ENCODE measurements at places on chromosomes 7 and 10.

GRCh38 chr7:94444813-94445212 lies 50.1 kb downstream of the COL1A2 start:
- no peak for DNase-seq

GRCh38 chr7:20828947-20829346 lies 42.3 kb upstream of the SP8 start:
- no peak for DNase-seq

GRCh38 chr10:108598831-108599230 lies 1324.5 kb downstream of the XPNPEP1 start:
- no peak for DNase-seq

DNA sequence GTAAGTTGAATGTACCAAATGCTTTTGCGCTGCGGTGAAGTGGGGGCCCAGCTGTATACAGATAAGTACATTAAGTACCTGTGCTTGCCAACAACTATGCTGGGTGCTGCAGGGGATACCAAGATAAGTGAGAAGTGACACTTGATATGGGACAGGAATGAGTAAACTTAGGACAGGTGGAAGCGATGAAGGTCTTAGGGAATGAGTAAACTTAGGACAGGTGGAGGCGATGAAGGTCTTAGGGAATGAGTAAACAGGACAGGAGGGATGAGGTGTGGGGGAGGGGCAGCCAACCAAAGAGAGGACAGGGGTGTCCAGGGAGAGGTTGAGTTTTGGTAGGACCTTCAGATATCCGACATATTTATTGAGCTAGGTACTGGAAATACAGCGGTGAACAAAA lies 1.4 kb downstream of the MDH2 start:
- DNase-seq, result no peak

DNA sequence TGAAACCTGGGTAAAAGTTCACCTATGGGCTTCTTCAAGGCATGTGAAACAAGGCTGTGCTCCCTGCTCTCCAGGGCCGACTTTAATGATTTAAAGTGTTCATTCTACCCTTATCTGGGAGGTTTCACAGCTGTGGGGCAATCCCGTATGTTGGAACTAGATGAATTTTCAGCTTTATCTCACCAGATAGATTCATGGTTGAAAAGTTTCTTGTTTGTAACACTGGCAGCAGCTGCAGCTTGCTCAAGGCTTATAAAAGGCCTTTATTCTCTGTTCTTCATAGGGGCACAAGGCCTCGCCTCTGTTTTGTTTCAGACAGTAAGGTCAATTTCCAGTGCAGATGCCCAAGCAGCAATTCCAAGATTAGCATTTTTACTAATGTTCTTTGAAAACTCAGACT lies 70.4 kb upstream of the DNAJB12 start:
- no peak for DNase-seq

GRCh38 chr7:130008941-130009847 lies 42.0 kb downstream of the ZC3HC1 start:
- DNase-seq, result no peak

DNA sequence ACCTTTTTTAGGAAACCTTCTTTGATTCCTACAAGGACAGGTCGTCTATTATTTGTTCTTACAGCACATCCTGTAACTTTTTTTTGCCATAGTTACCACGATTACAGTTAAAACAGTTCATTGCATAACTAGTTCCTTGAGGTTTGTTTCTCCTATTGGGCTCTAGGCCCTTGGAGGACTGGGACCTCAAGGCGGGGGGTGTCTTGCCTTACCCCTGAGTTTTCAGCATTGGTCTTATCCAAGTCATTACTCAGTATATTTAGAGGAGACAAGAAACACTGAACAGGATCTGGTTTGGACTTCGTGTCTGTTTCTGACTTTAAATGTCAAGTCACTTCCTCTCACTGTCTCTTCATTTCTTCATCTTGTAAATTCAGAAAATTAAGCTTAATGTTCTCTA lies 369.8 kb downstream of the SDK1 start:
- no peak for DNase-seq

GRCh38 chr7:50629238-50629901 lies 64.2 kb upstream of the DDC start:
- DNase-seq, result no peak

Data from H54 (cell line).